HCT116 (cell line): ENCODE measurements at places on chromosomes 2 and 18. TPM values are rescaled to one million over a fixed set of nuclear protein-coding genes. Genes with fewer than 3 reads are reported as not detected.

GRCh38 chr2:238936162-238937052 is 88.5 kb downstream of the TWIST2 start:
- DNase-seq, result no peak

- DNase-seq, result no peak
Measured at GRCh38 chr2:189236066-189236465, 56.5 kb upstream of the COL5A2 start.

- peak; percentile 46 for DNase-seq
Measured at GRCh38 chr2:173151671-173152401, 76.2 kb downstream of the MAP3K20 start.

DNA sequence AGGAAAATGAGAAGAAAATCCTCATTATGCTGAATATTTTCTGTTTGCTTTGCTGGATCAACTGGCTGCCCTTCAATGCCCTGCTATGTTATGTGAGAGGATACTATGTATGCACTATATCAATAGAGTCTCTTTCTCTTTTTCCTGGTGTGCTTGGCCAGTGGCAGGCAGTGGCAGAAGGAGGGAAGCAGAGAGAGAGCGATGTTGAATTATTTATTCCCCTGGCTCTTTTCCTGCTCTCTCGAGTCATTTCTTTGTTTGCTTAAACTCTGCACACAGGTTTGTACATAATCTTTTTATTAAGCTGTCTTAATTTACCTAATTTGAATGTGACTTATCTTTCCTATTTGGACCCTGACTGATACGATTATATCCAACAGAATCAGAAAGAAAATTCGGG is 1727.3 kb downstream of the SUCLG1 start:
- DNase-seq, result no peak

Gene CYP27A1
- total RNA-seq, result 1.6 TPM

Gene WNT10A
- 1.5 TPM for total RNA-seq

DNA sequence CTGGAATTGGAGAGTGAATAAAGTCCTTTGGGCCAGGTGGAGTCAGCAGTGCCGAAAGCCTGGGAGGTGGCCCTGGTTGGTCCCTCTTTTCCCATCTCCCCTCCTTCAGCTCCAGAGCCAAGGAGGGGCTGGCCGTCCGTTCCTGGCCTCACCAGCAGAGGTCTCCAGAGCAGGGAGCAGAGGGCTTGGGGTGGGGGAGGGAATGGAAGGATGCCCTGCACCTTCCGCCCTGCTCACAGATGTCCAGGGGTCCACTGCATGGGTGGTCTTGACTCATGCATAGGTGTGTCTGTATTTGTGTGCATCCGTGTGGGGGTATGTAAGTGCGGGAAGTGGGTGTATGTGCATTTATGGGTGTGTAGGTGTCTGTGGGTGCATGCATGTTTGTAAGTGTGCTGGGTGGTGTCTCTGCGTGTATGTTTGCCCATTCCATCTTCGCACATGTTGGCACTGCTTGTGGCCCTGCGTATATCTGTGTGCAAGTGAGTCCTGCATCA is 201.8 kb downstream of the ZFP36L2 start:
- DNase-seq, result peak; percentile 12

- DNase-seq, result no peak
Measured at GRCh38 chr18:47790036-47790435, 140.4 kb downstream of the SMAD2 start.

DNA sequence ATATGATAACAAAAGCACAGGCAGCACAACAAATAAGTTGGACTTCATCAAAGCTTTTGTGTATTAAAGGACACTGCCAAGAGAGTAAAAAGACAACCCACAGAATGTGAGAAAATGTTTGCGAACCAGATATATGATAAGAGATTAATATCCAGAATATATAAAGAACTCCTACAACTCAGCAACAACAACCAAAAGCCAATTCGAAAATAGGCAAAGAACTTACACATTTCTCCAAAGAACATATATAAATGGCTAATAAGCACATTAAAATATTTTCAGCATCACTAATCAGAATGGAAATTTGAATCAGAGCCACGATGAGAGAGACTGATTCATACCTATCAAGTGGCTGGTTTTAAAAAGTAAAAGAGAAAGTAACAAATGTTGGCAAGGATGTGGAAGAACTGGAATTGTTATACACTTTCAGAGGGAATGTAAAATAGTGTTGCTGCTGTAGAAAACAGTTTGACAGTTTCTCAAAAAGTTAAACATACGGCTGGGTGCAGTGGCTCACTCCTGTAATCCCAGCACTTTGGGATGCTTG is 25.2 kb downstream of the EPB41L5 start:
- DNase-seq, result no peak

Gene DCC
- total RNA-seq, result not detected
